GOT3 (cell line): ENCODE measurements at places on chromosomes 16 and 17.

DNA sequence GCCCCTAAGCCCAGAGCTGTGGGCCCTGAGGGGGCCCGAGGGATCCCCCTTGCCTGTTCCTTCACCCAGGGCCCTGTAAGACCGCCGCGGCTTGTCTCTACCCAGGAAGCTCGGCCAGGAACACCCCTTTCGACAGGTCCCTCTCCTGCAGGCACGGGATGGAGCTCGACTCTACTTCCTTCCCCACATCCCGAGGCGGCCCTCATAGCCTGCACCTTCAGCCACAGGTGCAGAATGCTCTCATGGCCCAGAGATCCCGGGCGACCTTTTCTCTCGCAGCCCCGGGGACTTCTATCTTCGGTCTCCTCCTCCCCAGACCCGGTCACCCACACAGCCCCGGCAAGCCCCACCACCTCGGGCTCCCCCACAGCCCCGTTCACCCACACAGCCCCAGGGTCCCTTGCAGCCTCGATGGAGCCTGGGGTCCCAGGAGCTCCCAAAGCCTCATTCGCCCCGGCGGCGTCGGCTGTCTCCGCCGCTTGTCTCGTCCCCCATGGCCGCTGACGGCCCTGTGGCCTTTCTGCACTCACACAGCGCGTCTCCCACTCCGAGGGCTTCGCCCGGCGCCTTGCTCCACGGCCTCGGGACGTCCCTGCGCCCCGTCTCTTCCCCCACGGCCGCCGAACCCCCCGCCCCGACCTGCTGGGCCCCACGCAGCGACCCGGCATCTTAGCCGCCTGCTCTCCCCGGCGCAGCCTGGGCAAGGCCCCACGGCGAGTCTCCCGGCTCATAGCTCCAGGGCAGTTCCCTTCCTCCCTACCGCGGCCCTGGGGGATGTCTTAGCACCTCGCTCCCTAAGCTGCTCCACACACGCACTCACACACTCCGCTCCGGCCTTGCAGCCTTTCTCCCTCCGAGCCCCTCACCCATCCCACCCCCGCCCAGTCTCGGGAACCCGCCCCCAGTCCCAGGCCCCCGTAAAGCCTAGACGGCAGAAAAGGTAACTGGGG lies 650 bp downstream of the KIAA0753 start:
- peak; percentile 33 for DNase-seq

- DNase-seq, result no peak
These were observed 96.7 kb downstream of the AATF start for GRCh38 chr17:37045351-37045922.

GRCh38 chr17:12522743-12523183 lies 142.9 kb upstream of the MYOCD start:
- no peak for DNase-seq

DNA sequence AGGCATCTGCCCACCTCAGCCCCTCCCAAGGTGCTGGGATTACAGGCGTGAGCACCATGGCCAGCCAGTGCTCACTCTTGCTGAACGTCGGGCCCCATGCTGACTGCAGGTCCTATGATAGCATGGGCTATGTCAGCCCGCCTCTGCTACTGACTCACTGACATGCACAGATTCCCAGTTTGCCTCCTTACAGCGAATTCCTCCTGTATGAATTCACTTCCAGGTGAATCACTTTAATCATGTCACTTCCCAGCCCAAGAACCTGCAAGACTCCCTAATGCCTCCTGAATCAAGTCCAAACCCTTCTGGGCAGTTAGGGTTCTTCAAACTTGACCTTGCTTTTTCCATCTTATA lies 16.1 kb upstream of the UBTF start:
- no peak for DNase-seq

DNA sequence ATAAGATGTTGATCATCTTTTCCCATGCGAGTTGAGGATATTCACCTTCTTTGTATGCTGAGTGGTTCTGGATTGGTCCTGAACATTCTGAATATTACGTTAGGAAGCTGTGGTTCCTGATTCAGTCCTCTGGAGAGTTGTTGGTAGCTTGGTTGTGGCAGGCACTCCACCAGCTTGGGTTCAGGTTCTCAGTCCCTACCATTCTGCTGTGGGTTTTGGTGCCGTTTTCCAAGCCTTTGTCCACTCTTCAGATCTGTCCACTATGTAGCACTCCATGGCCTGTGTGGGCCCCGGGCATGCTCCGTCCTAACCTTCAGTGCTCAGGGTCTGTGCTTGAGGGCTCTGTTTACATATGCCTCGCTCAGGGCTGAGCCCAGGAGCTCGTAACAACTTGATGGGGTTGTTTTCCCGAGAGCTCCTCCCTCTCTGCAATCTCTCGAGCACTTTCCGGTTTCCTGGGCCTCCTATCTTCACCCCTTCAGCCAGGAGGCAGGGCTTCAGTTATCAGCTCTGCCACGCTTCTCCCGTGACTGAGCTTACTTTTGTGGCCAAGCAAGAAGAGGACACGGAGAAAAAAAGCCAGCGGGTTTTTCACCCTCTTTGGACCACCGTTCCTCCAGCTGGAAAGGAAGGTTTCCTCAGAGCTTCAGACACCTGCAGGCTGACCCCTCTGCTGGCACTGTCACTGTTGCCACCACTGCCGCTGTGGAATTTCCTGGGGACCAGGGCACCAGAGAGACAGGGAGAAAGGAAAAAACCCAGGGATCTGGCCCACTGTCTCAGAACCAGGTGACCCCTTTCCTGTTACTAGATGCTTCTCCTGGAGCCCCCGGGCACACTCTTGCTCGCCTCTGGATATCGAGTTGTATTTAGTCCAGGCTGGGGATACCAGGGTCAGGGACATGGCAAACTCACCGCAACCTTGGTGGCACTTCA lies 19.6 kb downstream of the KIAA0513 start:
- no peak for DNase-seq

GRCh38 chr16:84888450-84888849 lies 68.7 kb downstream of the CRISPLD2 start:
- DNase-seq, result no peak

DNA sequence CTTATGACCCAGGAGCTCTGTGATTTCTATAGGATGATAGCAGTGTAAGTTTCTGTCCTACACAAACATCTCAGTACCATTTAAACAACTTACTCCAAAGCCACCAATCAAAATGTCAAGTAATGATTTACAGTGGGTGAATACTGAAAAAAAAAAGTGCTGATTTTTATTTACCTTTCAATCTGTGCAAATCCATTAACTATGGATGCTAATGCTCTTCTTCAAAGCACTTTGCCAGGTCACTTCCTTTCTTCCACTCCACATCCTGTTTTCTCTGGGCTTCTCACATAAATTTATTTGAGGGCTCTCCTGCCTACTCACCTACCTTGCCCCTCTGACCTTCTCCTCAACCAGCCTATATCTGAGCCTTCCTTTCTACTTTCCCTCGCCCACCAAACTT lies 101.6 kb downstream of the SKAP1 start:
- DNase-seq, result no peak
